SJSA1 (cell line): ENCODE measurements at places on chromosomes 6 and 20. TPM values are rescaled to one million over a fixed set of nuclear protein-coding genes. Genes with fewer than 3 reads are reported as not detected.

The KCNQ5 gene
- 0.38 and 0.97 TPM in 2 replicates for total RNA-seq

The GNAS gene
- 726 and 1,015 TPM in 2 replicates for total RNA-seq

The HLA-DQA2 gene
- total RNA-seq = not detected in 2 replicates

The TCFL5 gene
- total RNA-seq = 6.3 and 12.8 TPM in 2 replicates

The OXT gene
- total RNA-seq = not detected in 2 replicates

The FAM217B gene
- total RNA-seq = 3.7 and 3.8 TPM in 2 replicates
